ENCODE measurements at places on chromosomes 7 and 10. TPM values are rescaled to one million over a fixed set of nuclear protein-coding genes. Genes with fewer than 3 reads are reported as not detected.

DNA sequence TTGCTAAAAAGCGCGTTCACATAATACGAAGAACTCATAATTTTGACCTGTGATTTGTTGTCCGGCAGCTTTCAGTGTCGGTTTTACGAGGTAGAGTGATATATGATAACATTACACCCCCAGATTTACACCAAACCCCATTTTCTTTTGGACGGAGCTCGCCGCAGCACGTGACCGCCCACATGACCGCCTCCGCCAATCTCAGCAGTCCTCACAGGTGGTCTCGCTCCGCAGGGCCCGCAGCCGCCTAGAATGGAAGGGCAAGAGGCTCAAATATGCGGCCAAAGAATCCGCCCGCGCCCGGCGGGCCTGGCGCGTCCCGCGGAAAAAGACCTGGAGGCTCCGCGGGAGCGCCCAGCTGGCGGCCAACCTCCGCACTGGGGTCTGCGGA lies at the start of gene HOXA7:
TSS of gene HOXA7 (minus strand) at position 168 of the 391 bp plus-strand sequence. CDS start at position 38, 130 bp downstream.
- peak; percentile 39 for DNase-seq

DNA sequence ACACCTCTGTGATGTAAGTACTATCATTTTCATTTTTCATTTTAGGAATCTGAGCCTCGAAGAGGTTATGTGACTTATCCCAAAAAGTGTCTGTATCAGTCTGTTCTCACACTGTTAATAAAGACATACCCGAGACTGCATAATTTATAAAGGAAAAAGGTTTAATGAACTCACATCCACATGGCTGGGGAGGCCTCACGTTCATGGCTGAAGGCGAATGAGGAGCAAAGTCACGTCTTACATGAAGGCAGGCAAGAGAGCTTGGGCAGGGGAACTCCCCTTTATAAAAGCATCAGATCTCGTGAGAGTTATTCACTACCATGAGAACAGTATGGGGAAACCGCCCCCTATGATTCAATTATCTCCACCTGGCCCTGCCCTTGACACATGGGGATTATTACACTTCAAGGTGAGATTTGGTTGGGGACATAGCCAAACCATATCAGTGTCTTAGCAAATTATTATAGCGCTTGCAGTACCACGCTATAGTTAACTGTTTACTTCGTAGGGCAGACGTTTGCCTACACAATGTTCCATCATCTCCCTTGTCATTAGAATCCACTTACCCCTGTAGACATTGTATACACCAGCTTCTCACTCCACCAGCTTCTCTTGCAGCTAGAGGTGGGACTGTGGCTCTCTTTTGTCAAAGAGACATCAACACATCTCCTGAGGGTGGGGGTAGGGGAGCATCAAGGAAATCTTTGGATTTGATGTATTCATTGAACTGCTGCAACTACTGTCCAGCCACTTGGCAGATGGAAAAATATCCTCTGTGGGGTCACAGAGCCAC lies 15.4 kb upstream of the NMT2 start:
- DNase-seq = no peak

DNA sequence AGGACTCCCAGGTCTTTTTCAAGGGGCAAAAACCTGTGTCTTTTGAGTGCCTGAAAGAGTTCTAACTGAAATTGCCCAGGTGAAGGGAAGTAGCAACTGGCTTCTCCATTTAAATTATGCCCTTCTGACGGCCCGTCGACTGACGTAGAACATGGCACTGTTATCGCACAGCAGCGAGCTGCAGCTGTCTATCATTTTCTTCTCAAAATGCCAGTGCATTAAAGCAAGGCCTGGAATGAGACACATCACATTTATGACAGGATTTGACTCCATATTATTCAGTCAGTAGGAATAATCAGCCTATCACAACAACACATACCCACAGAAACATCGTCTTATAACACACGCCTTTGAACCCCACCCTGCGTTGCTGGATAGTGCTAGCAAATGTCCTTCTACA lies 69.7 kb downstream of the CELF2 start:
- no peak for DNase-seq

Gene OPALIN
- total RNA-seq = not detected

DNA sequence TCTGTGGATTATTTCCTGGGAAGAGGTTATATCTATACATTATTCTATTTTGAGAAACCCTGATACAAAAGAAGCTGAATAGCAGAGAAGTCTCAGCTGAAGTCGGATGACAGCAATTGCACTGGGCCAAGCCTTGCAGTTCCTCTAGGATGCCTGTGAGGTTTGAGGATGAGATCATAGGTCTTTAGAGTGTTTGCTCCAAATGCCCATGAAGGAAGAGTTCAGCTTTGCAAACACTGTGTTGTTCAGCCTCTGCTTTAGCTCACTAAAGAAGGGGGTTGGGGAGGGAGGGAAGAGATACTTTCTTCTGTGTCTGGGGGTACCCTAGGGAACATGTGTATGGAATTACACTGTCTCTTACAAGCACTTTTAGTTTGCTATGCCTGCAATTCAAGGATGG lies 282.5 kb upstream of the NRP1 start:
- no peak for DNase-seq

GRCh38 chr10:23656735-23657134 lies 217.9 kb downstream of the OTUD1 start:
- DNase-seq = no peak

GRCh38 chr10:49534670-49535381 lies 4.1 kb downstream of the ERCC6 start:
- no peak for DNase-seq

- no peak for DNase-seq
Measured at GRCh38 chr10:109027534-109028185, 895.7 kb downstream of the XPNPEP1 start.
